Naive thymus-derived CD4-positive, alpha-beta T cell (primary cell): ENCODE measurements at places on chromosomes 4 and X. TPM values are rescaled to one million over a fixed set of nuclear protein-coding genes. Genes with fewer than 3 reads are reported as not detected.

The AMTN gene
- not detected for polyA plus RNA-seq

The MAGEC1 gene
- polyA plus RNA-seq = not detected

The EREG gene
- polyA plus RNA-seq = not detected

The ITIH6 gene
- not detected for polyA plus RNA-seq

The HHIP gene
- polyA plus RNA-seq = not detected

The CXCL3 gene
- polyA plus RNA-seq = not detected

The ARMCX2 gene
- 2.8 TPM for polyA plus RNA-seq

The MBNL3 gene
- polyA plus RNA-seq = 28.7 TPM

The KDR gene
- polyA plus RNA-seq = not detected

The TLL1 gene
- not detected for polyA plus RNA-seq
